Stomach (tissue), 19 donors: ENCODE measurements at places on chromosomes 6 and 20. TPM values are rescaled to one million over a fixed set of nuclear protein-coding genes. Genes with fewer than 3 reads are reported as not detected.

- H3K27me3 ChIP-seq, result no peaks in the 10 kb centered on the region
- no peak overlapping the region for H3K27ac ChIP-seq
- no peaks in the 10 kb centered on the region for H3K36me3 ChIP-seq
- peaks cover 16% of the 10 kb centered on the region for H3K4me1 ChIP-seq
- DNase-seq, result no peak
- no peak overlapping the region for H3K4me3 ChIP-seq
Observed at GRCh38 chr6:143963158-143963919, 44.7 kb downstream of the PLAGL1 start.

DNA sequence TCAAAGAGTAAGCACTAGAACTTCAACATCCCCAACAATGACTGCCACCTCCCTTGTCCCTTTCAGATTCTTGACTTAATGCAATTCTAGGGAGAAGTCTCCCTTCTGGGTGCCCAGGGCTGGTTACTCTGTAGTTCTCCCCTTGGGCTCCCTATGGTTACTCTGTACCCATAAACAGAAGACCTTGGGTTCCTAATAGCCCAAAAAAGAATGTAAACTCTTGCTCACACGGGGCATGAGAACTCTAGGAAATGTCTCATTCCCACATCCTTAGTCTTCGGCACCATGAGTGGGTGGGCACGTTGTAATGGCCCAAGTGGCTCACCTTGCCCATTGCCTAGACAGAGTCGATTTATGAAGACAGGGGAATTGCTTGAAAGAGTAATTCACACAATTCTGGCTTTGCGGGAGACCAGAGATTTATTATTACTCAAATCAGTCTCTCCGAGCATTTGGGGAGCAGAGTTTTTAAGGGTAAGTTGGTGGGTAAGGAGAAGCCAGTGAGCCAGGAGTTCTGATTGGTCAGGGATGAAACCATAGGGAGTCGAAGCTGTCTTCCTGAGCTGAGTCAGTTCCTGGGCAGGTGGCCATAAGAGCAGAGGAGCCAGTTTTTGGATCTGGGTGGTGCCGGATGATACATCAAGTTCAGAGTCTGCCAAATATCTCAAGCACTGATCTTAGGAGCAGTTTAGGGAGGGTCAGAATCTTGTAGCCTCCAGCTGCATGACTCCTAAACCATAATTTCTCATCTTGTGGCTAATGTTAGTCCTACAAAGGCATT lies 61.2 kb upstream of the SIRPG start:
- H3K4me1 ChIP-seq, result no peaks in the 10 kb centered on the region
- H3K27ac ChIP-seq, result no peak overlapping the region

- no peaks in the 10 kb centered on the region for H3K27me3 ChIP-seq
- H3K4me1 ChIP-seq, result no peaks in the 10 kb centered on the region
- no peak overlapping the region for H3K27ac ChIP-seq
- DNase-seq, result no peak
- no peaks in the 10 kb centered on the region for H3K36me3 ChIP-seq
Observed at GRCh38 chr6:141195251-141195832, 937.4 kb upstream of the GJE1 start.

Gene GCNT2
- total RNA-seq, result 50.0 TPM
